ENCODE measurements at places on chromosomes 12 and 14.

GRCh38 chr14:83799233-83799632 is 1730.7 kb upstream of the FLRT2 start:
- no peak for DNase-seq

GRCh38 chr14:86035882-86036281 is 505.9 kb downstream of the FLRT2 start:
- no peak for DNase-seq

DNA sequence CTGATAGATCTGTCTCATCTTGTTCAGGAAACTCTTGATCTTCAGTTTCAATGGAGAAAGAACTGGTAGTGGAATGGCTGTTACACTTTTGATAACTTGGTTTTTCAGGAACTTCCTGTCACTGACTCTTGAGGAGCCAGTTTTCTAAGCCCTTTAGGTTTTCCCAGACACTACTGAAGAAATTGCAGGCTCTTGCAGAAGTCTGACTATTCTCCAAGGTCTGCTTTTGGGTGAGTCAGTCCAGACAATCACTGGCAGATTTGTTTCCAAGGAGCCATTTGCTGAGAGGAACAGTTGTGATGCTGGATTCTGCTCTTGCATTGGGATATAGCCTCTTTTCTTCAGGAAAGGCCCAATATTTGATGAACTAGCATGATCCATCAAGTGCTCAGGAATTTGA is 468.0 kb downstream of the FUT8 start:
- no peak for DNase-seq

DNA sequence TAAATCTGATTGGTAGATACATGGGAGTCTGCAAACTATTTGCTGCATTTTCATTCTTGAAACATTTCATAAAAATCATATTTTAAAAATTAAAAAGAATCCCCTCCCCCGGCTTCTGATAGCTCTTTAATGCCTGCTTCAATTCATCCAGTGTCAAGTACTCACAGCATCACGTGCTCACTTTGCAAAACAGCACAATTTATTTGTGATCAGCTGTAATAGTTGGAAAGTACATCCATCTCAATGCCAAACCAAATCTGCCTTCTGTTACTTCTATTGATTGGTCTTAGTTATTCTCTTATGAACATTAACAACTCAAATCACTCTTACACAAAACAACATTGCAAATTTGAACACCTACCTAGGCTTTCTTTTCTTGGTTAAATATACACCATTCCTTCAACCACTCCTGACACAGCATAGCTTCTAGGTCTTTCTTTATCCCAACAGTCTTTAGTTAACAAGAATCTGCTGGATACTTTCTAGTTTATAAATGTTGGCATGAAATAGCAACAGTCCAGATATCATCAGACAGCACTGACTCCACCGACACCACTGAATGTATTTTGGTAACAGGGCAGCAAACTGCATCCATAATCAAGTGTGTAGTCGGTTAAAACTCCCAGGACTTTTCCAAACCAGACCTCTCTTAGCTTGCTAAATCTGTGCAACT is 58.0 kb downstream of the PARP11 start:
- no peak for DNase-seq

GRCh38 chr12:89951694-89952060 is 243.0 kb upstream of the ATP2B1 start:
- no peak for DNase-seq

GRCh38 chr14:96060186-96060933 is 21.2 kb downstream of the C14orf132 start:
- no peak for DNase-seq

DNA sequence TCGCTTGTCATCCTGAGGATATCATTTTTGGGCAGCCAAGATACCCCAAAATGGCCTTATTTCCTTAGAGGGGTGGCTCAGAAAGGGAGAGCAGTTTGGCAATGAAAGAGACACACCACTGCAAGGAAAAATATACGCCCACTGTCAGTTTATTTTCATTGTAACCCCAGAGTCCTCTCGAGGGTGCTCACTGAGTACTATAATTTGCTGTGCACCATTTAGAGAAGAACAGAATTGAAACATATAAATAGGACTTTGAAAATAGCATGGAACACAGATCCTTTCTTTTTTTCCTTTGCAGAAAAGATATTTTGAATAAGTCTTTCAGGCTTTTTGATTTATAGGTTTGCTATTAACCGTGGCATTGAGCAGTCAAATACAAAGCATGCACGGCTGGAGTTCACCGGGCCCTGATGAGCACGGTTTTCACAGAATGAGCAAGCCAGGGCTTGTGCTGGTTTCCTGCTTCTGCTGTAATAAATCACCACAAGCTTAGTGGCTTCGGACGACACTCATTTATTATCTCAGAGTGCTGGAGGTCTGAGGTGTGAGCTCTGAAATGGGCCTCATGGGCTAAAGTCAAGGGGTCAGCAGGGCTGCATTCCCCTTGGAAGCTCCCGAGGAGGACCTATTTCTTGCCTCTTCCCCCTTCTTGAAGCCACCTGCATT is 152.3 kb downstream of the ZNF664 start:
- no peak for DNase-seq

GRCh38 chr12:42130672-42131402 is 13.8 kb downstream of the GXYLT1 start:
- DNase-seq, result no peak

- DNase-seq, result no peak
These were observed 25.2 kb downstream of the PLEKHA5 start for GRCh38 chr12:19154686-19155085.

- no peak for DNase-seq
These were observed 531.2 kb upstream of the CCDC196 start for GRCh38 chr14:65954942-65955341.

DNA sequence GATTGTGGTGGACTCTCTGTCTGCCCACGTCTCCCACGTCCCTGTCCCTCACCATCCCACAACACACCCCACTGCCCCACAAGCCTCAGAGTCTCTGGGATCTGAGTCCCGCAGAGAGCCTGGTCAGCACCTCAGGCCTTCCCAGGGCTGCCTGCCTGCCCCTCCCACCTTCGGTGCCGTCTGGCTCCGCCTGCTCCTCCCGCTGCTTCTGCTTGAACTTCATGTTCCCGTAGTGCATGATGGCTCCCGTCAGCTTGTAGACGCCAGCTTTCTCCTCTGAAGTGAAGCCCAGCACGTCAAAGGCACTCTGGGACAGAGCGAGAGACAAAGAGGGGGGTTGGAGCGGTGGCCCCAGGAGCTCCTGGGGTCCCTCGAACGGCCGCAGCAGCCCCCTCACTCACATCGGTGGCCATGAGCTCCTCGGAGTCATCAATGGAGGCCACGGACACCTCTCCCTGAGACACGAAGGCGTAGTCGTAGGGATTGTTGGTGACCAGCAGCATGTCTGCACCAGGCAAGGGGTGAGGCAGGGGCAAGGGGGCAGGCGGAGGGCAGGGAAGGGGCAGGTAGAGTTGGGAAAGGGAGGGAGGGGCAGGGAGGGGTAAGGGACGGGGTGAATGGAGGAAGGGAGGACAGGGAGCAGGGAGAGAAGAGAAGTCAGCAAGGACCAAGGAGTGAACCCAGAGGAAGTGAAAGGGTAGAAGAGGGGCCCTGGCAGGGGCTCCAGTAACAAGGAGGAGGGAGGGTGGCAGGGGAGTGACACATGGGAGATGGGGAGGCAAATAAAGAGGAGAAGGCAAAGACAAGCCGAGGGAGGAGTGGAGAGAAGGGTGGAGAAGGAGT is 5.6 kb downstream of the MYH6 start:
- no peak for DNase-seq

- DNase-seq, result no peak
These were observed 3.7 kb upstream of the HSD17B6 start for GRCh38 chr12:56759263-56759908.

DNA sequence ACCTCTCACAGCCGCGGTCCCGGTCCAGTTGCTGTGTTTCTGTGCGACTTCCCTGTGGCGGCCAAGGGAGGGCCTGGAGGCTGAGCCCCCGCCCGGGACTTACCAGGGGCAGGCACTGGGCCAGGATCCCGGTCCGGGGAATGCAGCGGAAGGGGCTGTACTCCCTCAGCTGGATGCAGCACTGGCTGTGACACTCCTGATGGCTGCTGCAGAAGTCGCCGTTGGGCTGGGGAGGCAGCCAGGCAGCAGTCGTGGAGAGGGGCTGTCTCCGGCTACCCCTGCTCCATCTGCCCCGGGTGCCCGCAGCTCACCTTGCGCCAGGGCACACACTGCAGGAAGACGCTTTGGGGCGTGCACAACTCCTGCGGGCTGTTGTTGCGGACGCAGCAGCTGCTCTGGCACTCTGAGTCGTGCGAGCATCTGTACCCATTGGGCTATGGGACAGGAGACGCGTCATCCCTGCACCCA is 6.2 kb downstream of the LRCOL1 start:
- no peak for DNase-seq

- no peak for DNase-seq
These were observed 22.4 kb downstream of the MAGOHB start for GRCh38 chr12:10590966-10591365.

DNA sequence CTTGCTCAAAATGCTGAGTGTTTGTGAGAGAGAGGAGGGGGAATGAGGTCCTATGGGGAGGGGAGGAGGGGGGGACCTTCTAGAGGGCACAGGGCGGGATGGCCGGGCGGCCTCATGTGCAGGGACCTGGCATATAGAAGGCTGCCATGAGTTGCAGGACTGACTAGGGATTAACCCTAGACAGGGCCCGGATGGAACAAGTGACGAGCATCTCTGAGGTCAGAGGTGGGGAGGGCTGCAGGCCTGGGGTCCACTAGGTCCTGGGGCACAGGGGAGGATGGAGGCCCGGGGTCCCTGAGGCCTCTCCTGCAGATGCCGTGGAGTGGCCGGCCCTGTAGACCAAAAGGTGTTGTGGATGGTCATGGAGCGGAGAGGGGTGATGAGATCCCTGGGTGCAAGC is 104.0 kb upstream of the EIF5 start:
- no peak for DNase-seq

DNA sequence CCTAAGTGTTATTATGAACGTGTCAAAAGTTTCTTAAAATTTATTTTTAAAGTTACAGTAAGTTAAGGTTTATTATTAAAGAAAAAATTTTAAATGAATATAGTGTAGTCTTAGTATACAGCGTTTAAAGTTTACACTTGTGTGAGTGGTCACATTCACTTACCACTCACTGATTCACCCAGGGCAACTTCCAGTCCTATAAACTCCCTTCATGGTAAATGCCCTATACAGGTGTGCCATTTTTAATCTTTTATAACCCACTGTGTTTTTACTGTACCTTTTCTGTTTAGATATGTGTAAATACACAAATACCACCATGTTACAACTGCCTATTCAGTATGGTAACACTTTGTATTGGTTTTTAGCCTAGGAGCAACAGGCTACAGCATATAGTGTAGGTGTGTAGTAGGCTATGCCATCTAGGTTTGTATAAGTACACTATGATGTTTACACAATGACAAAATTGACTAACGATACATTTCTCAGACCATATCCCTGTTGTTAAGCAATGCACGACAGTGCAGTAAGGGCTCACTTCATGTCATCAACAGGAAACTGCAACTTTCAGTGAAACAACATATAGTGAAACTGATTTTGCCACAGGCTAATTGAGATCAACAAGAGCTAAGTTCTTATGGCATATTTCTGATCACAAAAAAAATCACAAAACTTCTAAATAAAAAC is 112.0 kb upstream of the TMCC3 start:
- DNase-seq, result no peak

GRCh38 chr12:89513544-89513943 is 11.1 kb downstream of the GALNT4 start:
- no peak for DNase-seq

DNA sequence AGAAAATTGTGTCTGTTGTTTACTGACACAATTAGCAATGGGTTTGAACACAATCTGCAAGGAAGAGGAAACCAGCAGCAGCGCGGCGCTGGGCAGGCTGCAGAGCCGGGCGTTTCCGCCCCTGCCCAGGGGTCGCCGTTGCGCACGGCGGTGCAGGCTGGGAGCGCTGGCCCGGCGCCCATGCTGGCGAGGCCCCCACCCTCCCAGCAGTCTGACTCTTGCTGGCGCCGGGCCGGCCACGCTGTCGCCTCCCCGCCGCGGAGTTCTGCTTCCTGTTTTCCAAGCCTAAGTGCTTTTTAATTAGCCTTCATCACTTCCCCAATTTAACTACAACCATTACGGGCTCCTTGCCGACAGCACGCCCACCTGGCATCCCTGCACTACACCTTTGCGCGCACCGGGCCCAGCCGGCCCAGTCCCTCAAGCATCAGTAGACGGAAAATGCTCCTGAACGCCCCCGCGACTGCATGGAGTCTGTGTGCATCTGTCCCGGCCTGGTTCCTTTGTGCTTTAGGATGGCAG is 212.1 kb downstream of the GXYLT1 start:
- DNase-seq, result peak; percentile 63

DNA sequence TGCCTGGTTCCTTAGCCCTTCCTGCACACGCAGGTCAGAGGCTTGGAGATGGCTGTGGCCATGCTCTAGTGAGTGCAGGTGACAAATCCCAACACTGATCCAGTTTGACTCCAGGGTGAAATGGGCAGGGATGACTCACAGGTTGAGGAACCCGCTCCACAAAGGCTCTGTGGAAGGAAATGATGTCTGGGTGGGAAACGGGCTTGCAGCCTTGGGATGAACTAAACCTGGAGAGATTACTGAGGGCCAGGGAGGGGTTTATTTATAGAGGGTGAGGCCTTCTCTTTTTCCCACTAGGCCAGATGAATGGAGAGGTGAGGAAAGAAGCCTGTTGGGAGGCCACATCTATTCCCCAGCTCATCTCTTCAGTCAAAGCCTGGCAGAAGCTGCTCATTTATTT is 29.3 kb upstream of the EMP1 start:
- DNase-seq, result no peak

DNA sequence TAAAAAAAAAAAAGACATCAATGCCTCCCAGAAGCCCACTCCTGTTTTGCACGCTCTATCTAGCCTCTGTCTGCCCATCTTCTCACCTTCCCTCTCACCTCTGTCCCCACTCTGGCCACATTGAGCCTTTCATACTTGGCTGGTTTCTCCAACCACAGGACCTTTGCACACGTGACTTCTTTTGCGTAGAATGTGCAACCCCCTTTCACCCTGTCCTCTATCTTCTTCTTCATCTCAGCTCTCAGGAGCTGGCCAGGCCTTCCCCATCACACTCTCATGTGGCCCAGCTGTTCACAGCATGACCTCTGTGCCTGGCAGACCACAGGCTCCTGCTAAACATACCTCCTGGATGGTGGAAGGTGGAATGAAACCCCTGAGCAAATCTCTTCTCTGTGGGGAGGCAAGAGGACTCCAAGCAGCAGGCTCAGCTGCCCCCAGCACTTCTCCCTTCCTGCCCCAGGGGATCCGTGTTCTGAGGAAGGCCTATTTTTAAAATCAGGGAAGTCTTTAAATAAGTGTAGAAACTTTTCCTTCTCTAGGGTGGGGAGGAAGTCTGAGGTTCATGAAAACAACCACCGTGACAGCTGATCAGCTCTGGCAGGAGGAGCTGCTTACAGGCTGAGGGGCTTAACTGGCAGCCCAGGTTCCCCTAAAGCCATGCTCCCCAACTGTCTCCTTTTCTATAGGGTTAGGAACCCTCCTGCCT is 11.6 kb downstream of the HVCN1 start:
- no peak for DNase-seq
